ENCODE measurements at places on chromosomes 12 and 14.

DNA sequence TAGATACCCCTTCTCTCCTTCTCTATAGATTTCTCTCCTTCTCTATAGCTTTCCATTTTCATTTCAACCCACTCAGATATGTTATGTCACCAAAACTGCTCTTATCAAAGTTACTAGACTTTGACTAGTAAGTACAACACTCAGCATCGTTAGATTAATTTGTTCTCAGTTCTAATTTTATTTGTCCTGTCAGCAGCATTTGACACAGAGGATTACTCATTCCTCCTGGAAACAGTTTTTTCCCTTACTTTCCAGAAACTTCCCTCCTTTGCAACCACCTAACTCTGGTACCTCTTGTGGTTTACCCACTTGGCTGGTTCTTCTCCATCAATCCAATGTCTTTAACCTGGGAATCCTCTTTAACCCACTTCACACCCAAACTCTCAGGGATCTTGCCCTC is 423.7 kb downstream of the TMTC2 start:
- DNase-seq, result no peak

- no peak for DNase-seq
Observed at GRCh38 chr12:12915656-12916055, 24.3 kb downstream of the GPRC5A start.

DNA sequence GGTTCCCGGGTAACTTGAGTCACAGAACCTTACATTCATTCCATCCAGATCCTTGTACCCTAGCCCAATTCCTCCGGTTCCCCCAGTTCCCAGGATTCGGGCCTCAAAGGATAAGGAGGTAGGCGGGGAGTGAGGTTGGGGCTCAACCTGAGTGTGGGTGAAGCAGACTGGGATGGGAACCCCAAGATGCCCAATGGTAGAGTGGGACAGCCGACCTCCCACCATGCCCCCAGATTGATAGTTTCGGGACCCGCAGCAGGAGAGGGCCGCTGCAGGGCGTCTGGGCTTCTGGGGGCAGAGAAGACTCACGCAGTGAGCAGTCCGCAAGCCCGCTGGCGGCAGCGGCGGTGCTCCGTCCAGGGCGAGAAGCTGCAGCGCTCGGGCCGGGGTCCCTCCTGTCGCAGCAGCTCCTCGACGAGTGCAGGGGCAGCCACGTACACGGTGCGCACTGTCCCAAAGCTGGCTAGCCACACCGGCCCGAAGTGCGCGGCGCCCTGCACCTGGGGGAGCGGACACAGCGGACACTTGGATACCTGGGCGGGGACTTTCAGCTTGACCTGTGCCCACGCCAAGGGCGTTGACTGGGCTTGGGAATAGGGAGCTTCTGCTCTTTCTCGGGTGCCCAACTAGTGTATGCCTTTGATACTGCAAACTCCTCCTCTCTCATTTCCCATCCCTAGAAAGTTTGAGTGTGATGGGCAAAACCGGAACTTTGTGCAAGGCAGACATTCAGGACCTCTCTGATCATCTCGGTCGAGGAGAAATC is 997 bp downstream of the CYP27B1 start:
- DNase-seq, result no peak

- DNase-seq, result no peak
Observed at GRCh38 chr12:71556875-71557274, 106.8 kb downstream of the ZFC3H1 start.

GRCh38 chr14:104503691-104504090 is 75.9 kb upstream of the C14orf180 start:
- DNase-seq, result no peak

DNA sequence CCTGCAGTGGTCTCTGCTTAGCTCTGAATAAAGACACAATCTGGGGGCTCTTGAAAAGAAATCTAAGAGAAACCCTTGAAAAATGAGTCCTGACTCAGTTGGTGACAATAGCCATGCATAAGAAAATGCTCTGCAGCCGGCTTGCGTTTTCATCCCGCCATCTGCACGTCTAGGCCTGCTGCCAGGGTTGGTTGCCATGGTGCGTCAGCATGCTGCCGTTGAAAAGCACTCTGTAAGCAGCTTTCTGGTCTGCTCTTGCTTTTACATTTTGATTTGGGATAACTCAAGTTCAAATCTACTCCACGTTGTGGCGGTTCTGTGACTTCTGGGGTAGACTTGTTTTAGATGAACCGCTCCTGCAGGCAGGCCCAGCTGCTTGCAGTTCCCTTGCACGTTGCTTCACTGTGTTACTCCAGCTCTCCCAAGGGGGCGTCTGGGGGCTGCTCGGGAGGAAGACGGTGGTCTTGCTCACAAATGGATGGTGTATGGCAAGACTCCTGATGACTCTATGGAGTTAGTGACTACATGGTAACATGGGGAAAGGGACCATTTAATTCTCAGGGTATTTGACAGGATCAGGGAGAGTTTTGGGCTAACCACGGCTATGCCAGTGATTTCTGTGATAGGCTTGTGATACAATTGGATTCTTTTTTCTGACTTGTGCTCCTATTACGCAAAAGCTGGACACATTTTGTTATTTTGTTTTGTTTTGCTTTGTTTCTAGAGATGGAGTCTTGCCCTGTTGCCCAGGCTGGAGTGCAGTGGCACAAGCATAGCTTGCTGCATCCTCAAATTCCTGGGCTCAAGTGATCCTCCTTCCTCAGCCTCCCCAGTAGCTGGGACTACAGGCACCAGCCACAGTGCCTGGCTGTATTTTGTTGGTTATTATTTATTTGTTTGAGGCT is 15.8 kb downstream of the WNT5B start:
- peak; percentile 50 for DNase-seq

- no peak for DNase-seq
Observed at GRCh38 chr12:46414591-46415268, 42.2 kb upstream of the SLC38A2 start.

GRCh38 chr12:116813271-116814041 is 67.8 kb downstream of the HRK start:
- DNase-seq, result no peak

DNA sequence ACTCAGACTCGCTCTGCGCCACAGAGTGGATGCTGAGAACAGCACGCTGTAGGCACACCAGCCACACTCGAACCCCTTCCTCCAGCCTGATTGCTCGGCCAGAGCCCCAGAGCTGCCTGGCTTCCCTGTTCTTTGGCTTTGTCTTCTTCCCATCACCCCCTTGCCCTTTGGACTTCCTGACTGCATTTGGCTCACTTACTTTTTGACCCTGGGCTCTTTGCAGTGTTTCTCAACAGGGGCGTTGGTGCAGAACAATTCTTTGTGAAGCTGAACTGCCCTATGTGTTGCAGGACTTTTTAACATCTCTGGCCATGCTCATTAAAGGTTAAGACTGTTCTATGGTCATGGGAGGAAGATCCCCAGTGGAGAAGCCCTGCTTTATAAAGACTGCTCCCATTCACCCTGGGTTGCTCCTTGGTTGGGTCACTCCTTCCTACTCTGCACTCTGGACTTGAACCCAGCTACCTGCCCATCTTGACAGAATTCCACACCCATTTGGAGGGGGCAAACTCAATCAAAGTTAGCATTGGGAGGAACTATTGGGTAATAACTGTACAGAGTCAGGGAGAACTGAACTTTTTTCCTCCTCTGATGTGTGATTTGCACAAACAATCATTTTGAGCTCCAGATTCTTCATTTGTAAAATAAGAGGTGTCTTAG is 127.7 kb upstream of the PLEKHG7 start:
- no peak for DNase-seq

- DNase-seq, result no peak
Observed at GRCh38 chr12:117352206-117352605, 9.2 kb downstream of the NOS1 start.

- no peak for DNase-seq
Observed at GRCh38 chr12:92118826-92119536, 26.7 kb downstream of the BTG1 start.

DNA sequence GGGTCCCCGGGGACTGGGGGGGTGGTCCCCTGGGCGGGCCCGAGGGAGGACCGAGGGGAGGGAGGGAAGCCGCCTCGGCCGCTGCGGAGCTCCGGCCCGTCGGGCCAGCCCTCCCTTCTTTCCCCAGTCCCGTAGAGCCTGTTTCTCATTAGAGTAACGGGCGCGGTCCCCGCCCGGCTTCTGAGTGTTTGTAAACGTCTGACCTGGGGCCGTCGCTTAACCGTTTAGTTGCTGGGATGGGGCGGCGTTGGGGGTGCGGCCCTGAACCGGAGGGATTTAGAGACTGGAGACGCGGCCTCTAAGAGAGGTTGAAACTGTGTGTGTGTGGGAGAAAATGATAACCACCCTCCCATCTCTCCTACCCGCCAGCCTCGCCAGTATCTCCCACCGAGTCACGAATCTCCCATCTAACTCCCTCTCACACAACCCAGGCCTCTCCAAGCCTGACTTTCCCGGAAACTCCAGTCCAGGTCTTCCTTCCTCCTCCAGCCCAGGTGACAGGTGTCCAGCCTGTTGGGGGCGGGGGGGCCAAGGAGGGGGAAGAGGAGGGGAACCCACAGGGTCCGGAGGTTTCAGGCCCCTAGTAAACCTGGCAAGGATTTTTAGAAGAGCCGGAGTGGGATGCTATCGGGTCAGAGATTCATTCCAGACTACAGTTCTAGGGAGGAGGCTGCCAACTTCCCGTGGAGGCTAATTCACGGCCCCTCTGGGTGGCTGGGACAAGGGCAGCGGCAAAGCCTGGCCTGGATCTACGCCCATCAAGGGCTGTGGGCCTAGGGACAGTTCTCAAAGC is 1.1 kb upstream of the NFATC4 start:
- peak; percentile 48 for DNase-seq

GRCh38 chr14:101732118-101732517 is 29.4 kb upstream of the PPP2R5C start:
- DNase-seq, result no peak

DNA sequence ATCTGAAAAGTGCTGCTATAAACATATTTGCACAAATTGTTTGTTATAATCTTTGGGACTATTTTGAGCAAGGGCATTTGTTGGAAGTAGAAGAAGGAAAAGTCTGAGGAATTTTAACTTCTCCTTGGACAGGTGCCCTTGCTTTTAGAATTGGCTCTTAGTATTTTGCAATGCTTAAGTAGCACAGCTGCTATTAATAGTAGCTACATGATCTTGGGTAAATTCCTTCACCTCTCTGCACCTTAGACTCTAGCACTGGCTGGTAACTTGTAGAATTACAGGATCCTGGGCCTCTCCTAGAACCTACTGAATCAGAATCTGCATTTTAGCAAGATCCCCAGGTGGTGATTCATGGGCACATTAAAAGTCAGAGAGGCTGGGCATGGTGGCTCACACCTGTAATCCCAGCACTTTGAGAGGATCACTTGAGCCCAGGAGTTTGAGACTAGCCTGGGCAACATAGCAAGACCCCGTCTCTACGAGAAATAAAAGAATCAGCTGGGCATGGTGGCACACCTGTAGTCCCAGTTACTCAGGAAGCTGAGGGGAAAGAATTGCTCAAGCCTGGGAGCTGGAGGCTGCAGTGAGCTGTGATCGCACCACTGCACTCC is 10.8 kb upstream of the TMEM120B start:
- DNase-seq, result no peak

DNA sequence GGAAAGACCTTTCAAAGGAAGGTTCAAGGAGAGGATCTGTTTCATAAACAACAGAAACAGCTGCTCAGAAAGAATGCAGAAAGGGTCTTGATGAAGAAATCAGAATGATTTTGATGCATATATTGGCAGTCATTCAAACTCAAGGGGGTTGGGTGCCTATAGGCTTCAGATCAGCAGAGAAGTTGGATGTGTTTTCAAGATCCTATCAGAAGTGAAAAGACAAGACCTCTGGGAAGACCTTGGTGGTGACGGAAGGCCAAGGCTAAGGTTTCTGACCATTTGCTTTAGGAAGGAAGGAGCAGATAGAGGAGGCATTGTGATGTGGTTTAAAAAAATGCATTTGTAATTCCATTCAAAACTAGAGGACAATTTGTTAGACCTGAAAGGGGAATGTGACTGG is 15.2 kb upstream of the PTPRB start:
- DNase-seq, result no peak

DNA sequence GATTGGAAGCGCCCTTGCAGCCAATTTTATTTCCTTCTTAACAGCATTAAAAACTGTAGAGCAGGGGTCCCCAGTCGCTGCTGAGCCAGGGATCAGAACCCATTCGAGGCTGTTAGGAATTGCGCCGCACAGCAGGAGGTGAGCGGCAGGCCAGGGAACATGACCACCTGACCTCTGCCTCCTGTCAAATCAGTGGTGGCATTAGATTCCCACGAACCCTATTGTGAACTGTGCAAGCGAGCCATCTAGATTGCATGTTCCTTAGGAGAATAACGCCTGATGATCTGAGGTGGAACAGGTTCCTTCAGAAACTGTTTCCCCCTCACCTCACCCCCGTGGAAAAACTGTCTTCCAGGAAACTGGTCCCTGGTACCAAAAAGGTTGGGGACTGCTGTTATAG is 107.4 kb downstream of the DNAI7 start:
- no peak for DNase-seq

GRCh38 chr12:130803702-130804101 is 35.3 kb downstream of the STX2 start:
- no peak for DNase-seq

GRCh38 chr14:34883954-34884353 is 8.8 kb upstream of the BAZ1A start:
- no peak for DNase-seq

DNA sequence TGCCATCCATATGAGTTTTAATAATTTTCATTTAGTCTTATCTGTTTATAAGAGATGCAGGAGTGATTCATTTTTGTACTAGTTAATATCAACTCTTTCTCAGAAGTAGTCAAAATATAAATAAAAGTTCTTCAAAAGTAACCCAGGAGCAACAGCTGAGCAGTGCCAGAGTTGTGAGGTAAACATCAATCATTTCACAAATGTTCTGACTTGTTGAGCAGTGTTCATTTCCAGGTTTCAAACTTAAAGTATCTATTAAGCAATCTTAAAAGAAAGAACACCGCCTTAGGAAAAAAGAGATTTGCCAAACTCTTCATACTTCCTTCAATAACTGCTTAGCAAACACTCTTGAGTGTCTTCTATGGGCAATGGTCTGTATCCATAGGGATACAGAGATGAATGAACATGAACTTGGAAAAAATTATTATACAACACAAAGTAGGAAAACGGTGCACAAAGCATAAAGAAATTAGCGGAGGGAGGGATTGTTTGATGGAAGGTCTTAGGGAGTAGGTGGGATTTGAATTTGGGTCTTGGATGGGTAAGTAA is 41.9 kb upstream of the POC1B start:
- no peak for DNase-seq

GRCh38 chr12:46174061-46174662 is 94.7 kb downstream of the SLC38A1 start:
- DNase-seq, result peak; percentile 61

DNA sequence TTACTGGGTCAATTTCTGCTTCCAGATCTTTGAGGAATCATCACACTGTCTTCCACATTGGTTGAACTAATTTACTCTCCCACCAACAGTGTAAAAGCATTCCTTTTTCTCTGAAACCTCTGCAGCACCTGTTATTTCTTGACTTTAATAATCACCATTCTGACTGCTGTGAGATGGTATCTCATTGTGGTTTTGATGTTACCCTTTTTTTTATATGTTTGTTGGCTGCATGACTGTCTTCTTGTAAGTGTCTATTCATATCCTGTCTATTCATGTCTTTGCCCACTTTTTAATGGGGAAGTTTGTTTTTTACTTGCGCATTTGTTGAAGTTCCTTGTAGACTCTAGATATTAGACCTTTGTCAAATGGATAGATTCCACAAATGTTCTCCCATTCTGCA is 324.9 kb downstream of the NAV3 start:
- peak; percentile 32 for DNase-seq

- no peak for DNase-seq
Observed at GRCh38 chr12:110135806-110136205, 11.6 kb downstream of the IFT81 start.

GRCh38 chr14:103894723-103895059 is 33.6 kb upstream of the TDRD9 start:
- no peak for DNase-seq

Data from common myeloid progenitor, CD34-positive (primary cell).